GF-D8 (cell line): ENCODE measurements at places on chromosomes 4 and X.

DNA sequence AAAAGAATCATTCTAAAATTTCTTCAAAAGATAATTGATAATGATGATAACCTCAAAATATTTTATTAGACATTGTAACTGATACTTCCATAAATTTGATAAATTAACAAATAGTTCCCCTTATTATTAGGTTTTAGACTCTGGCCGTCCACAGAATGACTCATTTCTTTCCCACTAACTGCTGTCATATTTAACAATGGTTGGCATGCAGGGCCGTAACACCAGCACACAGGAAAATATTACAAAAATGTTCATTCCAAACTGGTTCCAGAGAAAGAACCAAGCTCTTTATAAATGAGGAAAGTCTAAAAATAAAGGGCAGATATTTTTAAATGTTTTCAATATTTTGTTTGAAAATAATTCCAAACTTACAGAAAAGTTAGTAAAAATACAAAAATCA is 28.2 kb downstream of the WDFY3 start:
- no peak for DNase-seq

DNA sequence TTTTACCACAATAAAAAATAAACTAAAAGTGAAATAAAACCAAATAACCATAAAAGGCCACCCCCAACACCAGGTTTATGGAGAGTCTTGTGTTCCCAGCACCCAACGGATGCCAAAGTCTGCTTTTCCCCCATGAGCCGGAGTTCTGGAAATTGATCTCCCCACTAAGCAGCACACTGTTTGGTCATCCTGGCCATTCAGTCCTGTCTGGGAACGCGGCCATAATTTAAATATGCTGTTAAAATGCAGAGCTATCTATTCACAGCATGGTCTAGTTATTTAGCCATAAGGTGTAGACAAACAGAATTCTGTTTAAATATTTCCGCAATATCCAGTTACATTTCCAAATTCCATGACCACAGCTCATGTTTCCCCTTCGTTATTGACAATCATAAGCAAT is 129.6 kb upstream of the TBL1X start:
- no peak for DNase-seq

DNA sequence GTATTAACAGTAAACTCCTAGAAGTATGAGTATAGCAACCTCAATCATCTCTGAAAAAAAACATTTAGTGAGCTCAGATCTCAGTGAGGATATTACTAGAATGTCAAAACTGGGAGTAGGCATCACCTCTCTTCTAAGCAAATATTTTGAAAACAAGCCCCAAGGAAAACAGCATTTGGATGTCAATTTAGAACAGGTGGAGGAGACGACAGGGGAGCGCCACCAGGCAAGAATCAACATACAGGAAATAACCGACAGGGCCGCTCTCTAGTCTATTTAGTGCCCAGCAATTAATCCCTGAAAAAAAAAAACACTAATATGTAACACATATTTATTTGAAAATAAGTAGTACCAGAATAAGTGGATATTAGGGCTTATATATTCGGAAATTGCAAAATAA is 940.3 kb upstream of the ADGRL3 start:
- no peak for DNase-seq

DNA sequence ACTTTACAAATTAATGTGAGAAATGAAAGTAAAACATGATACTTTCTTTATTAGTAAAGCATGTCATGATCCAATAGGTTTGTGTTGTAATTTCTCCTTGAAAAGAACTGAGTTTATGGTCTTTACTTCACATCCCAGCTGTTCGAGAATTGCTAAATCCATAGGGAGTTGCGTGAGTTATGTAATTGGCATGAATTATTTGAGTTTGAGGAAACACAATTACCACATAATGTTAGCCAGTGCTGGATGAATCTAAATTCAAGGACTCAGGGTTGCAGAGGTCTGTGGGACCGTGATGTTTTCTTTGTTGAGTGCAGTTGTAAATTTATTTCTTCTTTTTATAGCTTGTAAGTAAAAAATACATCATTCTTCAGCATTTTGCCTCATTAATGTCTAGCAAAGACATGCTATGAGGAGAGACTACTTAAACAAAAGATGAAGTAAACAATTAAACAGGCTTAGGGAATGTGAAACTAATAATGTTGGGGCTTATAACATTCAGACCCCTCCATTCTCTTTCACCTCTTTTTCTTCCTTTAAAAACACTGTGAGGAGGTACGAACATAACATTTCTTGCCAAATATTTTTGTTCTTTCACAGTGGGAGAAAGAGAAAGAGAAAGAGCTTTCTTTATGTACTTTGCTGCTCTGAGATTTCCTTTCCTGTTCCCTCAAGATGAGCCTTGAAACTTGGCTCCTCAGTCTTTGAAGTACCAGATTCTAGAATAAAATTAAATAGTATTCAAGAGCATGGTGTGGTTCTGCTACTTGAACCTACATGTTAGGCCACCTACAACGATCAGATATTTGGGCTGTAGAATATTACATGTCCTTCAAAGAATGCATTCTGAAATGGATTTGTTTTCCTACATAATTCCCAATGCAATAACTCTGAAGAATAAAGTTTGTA is 159.6 kb upstream of the ANK2 start:
- DNase-seq: no peak

DNA sequence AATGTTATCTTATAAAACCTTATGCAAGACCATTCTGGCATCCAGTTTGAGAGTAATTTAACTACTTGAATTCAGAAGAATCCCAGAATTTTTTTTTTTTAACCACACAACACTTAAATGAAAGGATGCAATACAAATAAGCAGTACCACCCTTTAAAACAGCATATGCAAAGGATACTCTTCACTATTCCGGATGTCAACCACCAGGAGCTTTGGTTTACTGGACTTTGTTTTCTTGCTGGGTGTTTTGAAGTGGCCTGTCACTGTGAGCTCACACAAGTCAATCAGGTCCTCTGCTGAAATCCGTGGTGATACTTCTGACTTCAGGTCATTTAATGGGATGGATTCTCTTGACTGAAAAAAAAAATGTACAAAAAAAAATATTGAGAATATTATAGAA is 200.0 kb downstream of the TBCK start:
- DNase-seq: no peak

DNA sequence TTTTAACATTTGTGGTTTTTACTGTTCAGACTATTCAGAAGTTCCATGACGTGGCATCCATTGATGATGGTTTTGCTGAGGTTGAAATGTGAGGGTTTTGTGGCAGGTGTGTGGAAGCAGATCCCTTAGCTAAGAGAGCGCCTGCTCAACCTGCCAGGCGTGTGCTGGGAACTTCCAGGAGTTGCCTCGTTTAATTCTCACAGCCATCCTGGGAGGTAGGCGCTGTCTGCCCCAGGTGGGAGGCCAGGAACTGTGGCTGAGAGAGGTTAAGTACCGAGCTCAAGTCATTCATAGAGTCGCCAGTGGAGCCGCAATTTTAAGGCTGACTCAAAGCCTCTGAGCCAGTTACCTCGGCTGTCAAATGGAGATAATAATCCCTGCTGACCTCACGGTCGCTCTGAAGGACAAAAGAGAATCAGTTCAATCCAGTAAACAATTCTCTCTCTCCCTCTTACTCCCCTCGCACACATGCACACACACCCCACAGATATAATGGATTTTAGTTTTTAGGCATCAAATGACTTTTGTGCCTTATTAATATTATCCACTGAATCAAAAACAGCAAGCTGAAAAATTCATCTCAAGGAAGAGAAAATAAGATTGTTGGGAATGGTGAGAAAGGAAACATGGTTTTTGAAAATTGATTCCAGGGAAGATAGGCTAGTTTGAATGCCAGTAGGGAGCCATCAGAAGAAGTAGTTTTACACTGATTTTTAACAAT is 171.3 kb downstream of the PTTG2 start:
- DNase-seq: no peak

DNA sequence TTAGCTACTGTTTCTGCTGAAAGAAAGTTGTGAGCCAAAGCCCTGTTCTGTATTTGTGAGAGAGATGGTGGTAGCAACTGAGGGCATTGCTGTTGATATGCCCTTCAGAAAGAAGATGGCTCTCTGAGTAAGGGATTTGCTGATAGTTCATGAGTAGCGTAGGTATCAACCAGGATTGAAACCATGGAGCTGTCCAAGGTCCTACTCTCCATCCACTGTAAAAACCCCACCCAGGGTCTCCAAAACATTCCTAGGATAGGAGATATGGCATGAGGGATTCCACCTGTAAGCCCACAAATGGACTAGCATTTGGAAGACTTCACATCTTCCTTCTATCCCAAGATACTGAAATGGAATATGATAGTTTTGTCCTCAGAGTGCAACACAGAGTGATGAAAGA is 277.1 kb upstream of the PRKX start:
- no peak for DNase-seq
